SJCRH30 (cell line): ENCODE measurements at places on chromosomes 4 and X. TPM values are rescaled to one million over a fixed set of nuclear protein-coding genes. Genes with fewer than 3 reads are reported as not detected.

DNA sequence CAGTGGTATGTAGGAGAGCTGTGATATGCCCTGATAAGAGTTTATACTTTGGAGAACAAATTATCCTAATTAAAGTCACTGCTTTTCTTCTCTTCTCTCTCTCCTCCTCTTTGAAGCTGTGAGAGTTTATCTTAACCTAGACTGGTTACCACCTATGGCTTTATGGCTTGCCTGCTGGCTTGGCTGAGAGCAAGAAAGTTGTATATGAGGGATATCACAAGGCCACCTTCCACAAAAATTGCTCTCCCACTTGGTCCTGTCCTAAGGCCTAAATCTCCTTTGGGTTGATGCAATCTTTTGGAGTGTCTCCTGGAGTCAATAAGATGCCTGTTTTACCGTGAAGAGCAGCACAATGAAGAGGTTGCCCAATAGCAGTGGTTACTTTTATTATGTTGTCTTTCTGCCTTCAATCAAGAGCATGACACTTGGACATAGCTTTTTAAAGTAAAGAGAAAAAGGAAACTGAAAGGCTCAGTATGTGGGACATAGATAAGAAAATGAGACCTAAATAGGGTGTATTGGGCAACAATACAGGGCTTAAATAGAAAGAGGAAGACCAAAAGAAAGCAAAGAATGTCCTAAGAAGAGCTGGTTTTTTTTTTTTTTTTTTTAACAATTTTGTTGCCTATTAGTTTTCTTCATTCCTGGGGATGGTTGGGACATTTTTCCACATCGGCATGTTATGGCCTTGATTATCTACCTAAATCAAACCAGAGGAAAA, 9.2 kb downstream of the GUCY1A1 start:
- DNase-seq, result no peak

DNA sequence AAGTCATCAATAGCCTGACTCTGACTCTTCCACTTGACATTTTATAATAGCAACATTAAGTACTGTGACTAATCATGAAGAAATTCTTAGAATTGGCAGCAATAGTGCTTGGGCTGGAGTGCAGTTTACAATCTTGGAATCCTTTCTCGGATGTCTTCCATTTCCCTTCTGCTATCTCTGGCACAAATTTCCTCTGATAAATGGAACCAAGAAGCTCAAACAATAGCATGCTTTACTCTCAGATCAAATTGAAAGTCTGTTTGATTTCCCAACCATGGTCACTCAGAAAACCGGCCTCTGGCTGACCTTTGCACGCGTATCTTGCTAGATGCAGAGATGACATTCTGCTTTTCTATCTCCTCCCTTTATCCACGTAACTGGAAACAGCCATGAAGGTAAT, 99.0 kb upstream of the SPANXC start:
- DNase-seq, result peak; percentile 0

Gene GC
- total RNA-seq, result not detected in 2 replicates

DNA sequence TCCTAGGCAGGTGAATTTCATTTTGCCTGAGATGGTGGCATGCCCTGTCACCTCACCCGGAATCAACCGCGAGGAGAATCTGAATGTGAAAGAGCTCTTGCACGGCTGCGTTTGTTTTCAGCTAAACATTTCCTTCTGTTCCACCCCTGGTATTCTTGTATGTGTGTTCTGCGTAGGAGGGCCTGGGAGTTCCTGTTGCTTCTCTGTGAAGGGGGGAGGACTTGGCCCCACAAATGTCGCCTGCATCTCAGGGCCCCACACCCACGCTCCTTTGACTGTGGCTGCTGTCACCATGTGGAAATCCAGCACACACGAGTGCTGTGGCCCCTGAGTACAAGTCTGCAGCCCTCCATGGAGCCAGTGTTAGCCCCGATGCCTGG, 45.8 kb upstream of the CLCN4 start:
- no peak for DNase-seq

Gene SSX4
- not detected in 2 replicates for total RNA-seq

Gene ENOX2
- total RNA-seq, result 13.3 and 15.0 TPM in 2 replicates

Gene QRFPR
- total RNA-seq, result not detected in 2 replicates

DNA sequence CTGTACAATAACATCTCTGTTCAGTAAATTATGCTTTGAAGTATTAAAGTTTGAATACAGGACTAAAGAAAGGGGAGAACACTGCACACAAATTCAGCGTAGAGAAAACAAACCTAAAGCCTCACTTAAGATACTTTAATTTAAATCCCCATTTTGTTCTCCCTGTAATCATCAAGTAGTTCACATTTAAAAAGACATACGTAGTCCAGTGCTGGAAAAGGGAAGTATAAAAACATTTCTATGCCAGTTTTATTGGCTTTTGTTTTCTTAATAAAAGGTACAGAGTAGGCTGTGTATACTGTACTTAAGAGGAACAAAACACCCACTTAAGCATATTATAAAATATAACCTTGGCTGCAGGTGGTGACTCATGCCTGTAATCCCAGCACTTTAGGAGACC, 101.6 kb downstream of the FGF16 start:
- DNase-seq, result no peak

Gene PWWP3B
- total RNA-seq, result 9.3 and 9.4 TPM in 2 replicates

GRCh38 chr4:140253556-140254027, 99.6 kb upstream of the MAML3 start:
- no peak for DNase-seq

DNA sequence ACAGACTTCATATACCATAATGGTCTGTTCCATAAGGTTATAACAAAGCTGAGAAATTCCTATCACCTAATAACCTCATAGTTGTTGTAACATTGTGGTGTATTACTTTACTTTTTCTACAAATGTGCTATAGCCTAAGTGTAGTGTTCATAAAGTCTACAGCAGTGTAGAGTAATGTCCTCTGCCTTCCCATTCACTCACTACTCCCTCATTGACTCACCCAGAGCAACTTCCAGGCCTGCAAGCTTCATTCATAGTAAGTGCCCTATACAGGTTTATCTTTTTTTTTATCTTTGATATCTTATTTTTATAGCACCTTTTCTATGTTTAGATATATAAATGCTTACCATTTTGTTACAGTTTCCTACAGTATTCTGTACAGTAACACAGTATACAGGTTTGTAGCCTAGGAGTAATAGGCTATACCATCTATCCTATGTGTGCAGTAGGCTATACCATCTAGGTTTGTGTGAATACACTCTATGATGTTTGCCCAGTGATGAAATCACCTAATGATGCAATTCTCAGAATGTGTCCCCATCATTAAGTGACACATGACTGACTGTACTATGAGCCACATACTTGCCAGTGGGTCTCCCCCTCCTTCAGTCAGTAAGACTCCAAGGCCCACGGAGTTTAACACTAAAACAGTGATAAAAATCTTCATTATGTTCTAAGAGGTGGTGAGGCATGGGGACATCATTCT, 299.9 kb downstream of the UNC5C start:
- DNase-seq, result no peak

Gene TNIP3
- total RNA-seq, result 0.16 TPM in 1 of 2 replicates, not detected in the other

Gene PDE5A
- total RNA-seq, result 2.9 and 4.3 TPM in 2 replicates

Gene STOX2
- total RNA-seq, result 5.6 TPM in 2 replicates

Gene CLDN2
- total RNA-seq, result not detected in 2 replicates

Gene HSD17B13
- 0.10 TPM in 1 of 2 replicates, not detected in the other for total RNA-seq

GRCh38 chrX:53223955-53224859, 800 bp downstream of the KDM5C start:
- peak; percentile 4 for DNase-seq

- peak; percentile 22 for DNase-seq
Observed at GRCh38 chrX:143661286-143661685, 25.4 kb upstream of the SLITRK4 start.

- peak; percentile 35 for DNase-seq
Observed at GRCh38 chr4:1072830-1073446, 40.4 kb downstream of the RNF212 start.

DNA sequence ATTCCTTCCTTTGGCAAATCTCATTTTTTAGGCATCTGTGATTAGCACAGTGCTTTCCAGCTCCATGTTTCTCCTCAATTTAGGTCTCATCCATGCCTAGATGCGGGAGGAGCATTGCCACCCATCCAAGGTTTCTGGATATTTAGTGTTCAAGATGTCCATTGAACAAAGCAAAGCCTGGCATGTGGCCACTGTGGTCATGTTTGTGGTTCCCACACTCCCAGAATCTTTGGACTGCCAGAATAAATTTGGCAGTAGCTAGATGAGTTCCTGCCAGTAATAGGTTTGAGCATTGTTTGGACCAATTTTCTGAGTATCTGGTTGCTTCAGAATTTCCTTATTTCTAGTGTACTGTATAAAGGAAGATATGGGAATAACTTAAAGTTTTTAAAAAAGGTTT, 1124.1 kb downstream of the ADGRL3 start:
- no peak for DNase-seq

DNA sequence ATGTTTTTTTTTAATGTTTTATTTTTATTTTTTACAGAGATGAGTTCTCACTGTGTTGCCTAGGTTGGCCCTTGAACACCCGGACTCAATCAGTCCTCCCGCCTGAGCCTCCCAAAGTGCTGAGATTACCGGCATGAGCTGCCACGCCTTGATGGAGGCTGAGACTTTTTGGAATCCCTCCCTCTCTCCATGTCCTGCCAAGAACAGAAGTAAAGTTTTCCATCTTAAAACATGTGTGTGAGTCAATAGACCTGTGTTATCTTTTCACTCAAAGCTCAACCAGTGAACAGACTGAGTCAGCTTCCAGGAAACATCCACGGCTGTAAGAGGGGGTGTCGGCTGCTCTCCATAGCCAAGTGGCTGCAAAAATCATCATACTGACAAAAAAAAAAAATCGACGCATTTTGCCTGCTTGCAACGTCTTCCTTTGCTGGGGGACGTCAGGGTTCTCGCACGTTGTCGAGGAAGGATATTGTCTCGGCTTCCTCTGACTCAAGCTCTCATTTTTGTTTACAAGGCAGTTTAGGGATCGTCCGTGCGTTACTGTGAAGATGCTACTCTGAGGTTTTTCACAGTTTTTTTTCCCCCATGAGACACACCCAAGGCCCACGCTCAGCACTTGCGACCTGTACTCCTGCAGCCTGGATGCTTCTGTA, 10.0 kb upstream of the ASMTL start:
- no peak for DNase-seq

Gene NAP1L5
- 10.4 and 10.5 TPM in 2 replicates for total RNA-seq

Gene MXD4
- 5.7 and 7.1 TPM in 2 replicates for total RNA-seq

- DNase-seq, result no peak
Observed at GRCh38 chrX:22110729-22111494, 78.8 kb downstream of the PHEX start.
